WTC11 (cell line): ENCODE measurements at places on chromosomes 6 and 20. TPM values are rescaled to one million over a fixed set of nuclear protein-coding genes. Genes with fewer than 3 reads are reported as not detected.

Gene VGLL2
- total RNA-seq: 0.11 TPM in 1 of 3 replicates, not detected in the others

DNA sequence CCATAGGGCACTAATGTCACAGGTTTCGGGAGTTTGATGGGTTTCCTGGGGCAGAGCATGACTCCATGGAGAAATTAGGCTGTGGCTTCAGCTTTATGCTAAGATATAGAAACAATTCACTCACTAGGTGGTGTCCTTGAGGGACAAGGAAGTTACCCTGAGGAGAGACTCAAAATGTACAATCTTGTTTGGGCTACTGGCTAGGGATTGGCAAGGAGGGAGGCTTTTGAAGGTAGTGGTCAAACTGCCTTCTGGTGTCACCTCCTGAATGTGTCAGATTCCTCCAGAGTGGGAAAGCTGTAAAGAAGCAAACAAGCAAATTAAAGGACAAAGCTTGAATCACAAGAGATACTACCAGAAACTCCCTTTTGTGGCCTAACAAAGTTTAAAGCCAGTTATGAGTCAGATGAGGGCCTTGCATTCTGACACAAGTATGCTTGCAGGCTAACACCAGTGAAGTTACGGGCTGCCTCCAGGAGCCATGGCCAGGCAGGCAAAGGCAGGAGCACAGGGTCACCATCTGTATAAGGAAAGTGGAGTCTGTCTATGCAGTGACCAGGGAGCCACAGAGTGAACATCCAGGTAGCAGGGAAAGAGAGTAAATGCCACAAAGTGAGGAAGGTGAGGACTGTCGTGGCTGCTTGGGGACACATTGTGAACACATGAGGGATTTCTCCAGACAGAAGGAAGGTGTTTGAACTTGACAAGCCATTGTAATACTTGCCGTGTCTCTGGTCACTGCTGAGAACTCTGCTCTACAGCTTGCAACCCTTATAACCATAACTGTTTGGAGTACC is 107.7 kb upstream of the DTNBP1 start:
- no peak overlapping the region for H3K27ac ChIP-seq
- DNase-seq: no peak
- H3K4me3 ChIP-seq: no peak overlapping the region
- no peaks in the 10 kb centered on the region for H3K4me1 ChIP-seq

DNA sequence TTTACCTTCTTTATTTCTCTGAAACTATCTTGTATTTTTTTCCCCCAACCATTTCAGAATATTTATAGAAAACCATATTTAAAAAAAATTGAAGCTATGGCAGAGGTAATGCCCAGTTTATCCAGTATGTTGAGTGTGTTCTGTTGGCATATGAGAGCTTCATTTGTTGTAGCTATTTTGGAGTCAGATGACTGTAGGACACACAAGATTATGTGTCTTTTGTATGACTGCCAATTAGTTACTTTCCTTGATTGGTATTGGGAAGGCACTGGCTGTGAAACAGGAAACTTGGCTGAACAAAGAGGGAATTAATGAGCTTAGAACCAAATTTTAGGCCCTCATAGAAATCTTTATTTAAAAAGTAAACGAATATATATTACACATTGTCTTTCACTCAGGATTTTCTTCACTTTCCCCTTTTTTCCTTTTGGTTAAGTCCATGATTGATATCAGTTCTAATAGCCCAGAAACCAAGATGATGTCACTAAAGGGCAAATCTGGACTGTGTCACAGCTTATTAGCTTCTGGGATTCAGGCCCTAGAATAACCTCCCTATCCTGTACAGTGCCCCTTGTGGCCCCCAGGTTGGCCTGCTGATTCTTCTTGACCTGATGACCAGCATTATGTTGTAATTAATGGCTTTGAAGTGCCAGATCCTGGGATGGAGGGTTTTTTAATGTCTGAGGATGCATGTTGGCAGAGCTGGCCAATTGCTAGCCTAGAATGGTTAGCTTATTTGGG is 10.1 kb downstream of the CDC5L start:
- no peak overlapping the region for H3K4me3 ChIP-seq
- peaks cover 77% of the 10 kb centered on the region for H3K36me3 ChIP-seq
- DNase-seq: no peak
- H3K4me1 ChIP-seq: no peaks in the 10 kb centered on the region

GRCh38 chr6:110390404-110390803 is 25.0 kb downstream of the DDO start:
- H3K27ac ChIP-seq: no peak overlapping the region
- no peaks in the 10 kb centered on the region for H3K27me3 ChIP-seq
- H3K4me3 ChIP-seq: no peak overlapping the region
- H3K4me1 ChIP-seq: peaks cover 19% of the 10 kb centered on the region
- no peaks in the 10 kb centered on the region for H3K36me3 ChIP-seq

DNA sequence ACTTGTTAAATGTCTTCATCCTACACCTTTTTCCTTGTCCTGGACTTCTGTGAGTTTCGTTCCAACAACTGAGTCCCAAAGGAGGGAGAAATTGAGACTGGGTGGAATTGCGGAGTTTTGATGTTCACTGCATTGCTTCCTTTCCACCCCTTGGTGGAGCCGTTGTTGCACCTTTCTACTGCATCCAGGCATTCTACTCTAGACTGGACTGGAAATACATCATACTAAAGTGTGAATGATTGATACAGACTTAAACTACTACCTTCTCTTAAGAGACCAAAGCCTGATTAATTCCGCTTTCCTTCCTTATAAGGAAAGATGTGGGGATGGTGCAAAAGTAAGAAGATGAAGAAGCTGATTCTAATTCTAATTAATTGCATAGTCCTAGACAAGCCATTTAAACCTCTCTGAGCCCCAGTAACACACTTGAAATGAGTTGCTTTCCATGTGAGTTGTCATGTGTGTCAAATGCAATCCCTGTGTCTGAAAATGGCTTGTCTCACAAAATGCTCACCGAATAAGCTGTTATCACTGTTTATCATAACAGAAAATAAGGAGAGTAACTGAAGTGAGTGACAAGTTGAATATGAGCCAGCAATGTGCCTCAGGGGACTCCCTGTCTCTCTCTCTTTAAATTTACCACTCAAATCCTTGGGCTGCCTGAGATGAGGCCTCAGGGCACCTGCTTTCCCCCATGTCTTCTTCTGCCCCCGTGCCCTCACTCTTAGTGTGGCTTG is 338.3 kb upstream of the CHD6 start:
- no peak overlapping the region for H3K4me3 ChIP-seq
- H3K27ac ChIP-seq: no peak overlapping the region
- no peaks in the 10 kb centered on the region; the same call in 1 of the 2 replicates for H3K4me1 ChIP-seq
- H3K36me3 ChIP-seq: no peaks in the 10 kb centered on the region

- H3K27ac ChIP-seq: no peak overlapping the region
- H3K27me3 ChIP-seq: no peaks in the 10 kb centered on the region; the same call in 1 of the 2 replicates
- H3K4me1 ChIP-seq: no peaks in the 10 kb centered on the region
Measured at GRCh38 chr6:83867043-83867442, 7.6 kb downstream of the CYB5R4 start.

GRCh38 chr6:114253431-114253830 is 89.4 kb downstream of the HS3ST5 start:
- no peak overlapping the region for H3K27ac ChIP-seq
- no peak for DNase-seq
- no peaks in the 10 kb centered on the region for H3K27me3 ChIP-seq
- no peak overlapping the region for H3K4me3 ChIP-seq
- H3K4me1 ChIP-seq: peaks cover 19% of the 10 kb centered on the region
